ENCODE measurements at places on chromosomes 7 and 10.

DNA sequence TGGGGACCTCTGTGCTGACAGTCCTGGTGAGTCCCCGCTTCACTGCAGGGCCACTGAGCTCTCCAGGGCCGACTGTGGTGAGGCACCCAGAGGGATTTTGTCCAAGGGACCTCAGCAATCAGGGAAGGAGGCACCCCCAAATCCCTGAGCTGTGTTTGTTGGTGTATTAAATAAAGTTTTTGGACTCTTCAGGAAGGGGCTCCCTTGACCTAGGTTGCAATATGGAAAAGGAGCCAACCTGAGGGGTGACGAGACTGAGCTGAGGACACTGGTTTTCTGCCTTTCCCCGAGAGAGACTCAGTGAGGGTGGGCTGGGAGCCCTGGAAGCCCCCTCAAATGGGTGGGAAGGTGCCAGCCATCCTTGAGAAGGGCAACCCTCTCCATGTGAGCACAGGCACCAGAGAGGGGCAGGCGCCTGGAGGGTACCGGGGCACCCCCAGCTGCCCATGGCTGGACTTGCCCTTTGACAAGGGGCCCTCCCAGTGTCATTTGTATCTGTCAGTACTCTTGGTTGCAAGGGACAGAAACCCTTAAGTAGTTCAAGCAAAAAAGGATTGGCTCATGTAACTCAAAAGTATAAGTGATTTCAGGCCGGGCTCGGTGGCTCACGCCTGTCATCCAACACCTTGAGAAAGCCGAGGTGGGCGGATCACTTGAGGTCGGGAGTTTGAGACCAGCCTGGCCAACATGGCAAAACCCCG lies 72.8 kb downstream of the C10orf105 start:
- DNase-seq: no peak

DNA sequence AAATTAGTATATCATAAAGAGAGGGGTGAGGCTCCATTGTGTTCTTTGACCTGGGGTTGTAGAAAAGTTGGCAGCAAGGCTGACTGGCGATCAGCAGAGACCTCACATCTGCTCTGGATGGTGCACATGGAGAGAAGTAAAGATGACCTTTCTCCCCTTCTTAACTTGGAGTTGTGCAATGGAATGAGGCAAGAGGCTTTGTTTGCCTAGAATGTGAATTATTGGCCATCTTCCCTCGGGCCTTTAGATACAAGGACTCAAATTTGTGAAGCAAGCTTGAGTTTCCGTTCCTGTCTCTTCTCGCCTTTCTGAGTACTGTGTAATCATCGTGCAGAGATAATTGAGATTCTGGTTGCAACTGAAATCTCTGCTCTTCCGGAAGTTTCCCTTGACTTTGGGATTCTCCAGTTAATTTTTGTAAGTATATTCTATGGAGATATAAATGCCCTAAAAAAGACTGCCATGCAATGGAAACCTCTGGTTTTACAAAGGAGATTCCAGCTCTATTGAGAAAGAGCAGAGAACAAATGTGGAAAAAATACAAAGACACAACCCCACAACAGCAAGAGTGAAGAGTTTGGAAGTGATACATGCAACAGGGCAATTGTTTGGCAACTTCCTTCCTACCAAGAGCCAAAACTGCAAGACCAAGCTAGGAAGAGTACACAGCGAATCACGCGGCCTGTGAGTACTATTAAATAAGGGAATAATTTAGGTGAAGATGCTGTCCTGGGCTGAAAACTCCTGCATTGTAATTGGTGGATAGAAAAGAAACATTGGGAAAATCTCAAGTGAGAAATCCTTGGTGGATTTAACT lies 542.3 kb upstream of the NRP1 start:
- DNase-seq: no peak

DNA sequence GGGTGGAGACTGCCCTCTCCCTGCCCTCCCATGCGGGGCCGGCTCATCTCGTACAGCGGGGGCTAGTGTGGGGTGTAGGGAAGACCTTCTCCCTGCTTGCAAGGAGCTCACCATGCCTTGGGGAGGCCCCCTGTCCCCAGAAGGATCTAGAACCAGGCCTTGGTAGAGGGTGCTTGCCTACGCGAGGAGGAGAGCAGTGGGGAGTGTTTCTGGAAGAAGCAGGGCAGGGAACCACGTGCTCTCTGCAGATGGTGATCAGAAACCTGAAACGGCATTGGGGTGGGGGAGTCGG lies 2.7 kb downstream of the MAFK start:
- DNase-seq: no peak

DNA sequence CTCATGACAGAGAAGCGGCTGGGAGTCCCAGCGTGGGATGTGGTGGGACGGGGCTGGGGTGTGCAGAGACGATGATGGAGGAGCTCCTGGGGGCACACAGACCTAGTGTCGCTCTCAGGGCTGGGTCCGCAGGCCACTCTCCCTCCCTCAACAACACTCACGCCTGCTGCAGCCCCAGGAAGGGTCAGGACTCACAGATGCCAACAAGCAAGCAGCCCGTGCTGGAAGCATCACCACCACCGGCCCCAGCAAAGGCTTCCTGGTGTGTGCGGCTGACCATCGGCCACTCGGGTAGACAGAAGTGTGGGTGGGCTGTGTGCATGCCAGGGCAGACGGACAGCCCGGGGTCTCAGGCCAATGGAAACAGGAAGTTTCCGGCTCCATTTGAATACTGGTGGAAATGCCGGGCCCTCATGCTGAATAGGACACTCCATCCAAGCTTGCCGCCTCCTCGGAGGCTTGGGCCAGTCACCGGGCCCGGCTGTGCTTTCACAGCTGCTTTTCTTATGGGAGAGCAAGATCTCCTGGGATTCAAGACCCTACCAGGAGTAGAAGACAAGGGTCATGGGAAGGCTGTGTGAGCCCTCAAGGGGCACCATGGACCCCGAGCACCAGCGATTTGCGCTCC lies 178.1 kb downstream of the ELFN1 start:
- no peak for DNase-seq

DNA sequence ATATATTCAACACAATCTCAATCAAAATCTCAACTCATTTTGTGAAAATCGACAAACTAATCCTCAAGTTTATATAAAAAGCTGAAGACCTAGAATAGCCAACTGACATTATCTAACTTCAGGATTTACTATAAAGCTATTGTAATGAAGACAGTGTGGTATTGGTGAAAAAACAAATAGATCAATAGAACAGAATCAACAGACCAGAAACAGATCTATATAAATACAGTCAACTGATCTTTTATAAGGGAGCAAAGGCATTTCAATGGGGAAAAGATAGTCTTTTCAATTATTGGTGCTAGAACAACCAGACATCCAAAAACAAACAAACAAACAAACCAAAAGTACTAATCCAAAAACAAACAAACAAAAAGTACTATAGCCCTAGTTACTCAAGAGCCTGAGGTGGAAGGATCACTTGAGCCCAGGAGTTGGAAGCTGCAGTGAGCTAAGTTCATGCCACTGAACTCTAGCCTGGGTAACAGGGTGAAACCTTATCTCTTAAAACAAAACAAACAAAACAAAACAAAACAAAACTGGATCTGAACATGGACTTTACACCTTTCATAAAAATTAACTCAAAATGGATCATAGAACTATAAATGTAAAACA lies 26.6 kb upstream of the AKR1D1 start:
- no peak for DNase-seq

DNA sequence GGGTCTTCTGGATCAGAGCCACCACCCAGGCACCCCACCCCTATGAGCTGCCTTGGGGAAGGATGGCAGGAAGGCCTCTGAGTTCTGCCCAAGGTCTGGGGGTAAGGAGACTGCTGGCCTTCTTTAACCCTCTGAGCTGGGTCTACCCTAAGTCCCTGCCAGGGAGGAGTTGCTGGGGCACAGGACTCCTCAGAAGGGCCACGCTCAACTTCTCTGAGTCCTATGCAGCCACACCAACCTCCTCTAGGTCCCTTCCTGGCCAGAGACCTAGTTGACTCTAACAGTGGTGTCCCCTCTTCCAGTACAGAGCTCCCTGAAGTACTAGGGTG lies 2.6 kb upstream of the NEURL1 start:
- no peak for DNase-seq

DNA sequence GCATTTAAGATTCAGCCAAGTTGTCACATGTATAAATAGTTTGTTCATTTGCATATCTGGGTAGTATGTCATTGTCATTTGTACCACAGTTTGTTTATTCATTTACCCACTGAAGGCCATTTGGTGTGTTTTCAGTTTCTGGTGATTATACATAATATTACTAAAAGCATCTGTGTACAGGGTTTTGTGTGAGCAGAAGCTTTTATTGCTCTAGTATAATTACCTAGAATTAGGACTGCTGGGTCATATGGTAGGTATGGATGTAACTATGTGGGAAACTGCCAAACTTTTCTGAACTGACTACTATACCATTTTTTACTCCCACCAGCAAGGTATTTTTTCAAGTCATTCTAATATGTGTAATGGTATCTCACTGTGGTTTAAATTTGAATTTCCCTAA lies 584.0 kb upstream of the GHITM start:
- peak; percentile 41 for DNase-seq

DNA sequence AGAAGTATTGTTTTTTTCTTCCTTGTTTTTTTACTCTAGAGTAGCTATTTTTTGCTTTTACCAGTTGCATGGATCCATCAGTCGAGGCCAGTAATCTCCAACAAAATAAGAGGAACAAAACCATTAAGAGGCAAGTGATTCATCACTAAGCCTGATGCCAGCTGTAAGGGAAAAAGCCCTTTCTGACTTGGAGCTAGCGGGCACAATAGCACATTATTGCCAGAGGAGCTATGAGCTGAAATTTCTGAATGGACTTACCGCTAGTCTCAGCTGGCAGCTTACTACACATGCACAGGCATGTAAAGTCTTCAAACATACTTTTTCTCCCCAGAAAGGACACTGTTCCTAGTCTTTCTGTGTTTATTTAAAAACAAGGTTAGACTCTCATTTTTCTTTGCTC lies 41.6 kb upstream of the PTPRZ1 start:
- no peak for DNase-seq

GRCh38 chr10:42638821-42639270 lies 476 bp upstream of the ZNF33B start:
- DNase-seq: no peak

DNA sequence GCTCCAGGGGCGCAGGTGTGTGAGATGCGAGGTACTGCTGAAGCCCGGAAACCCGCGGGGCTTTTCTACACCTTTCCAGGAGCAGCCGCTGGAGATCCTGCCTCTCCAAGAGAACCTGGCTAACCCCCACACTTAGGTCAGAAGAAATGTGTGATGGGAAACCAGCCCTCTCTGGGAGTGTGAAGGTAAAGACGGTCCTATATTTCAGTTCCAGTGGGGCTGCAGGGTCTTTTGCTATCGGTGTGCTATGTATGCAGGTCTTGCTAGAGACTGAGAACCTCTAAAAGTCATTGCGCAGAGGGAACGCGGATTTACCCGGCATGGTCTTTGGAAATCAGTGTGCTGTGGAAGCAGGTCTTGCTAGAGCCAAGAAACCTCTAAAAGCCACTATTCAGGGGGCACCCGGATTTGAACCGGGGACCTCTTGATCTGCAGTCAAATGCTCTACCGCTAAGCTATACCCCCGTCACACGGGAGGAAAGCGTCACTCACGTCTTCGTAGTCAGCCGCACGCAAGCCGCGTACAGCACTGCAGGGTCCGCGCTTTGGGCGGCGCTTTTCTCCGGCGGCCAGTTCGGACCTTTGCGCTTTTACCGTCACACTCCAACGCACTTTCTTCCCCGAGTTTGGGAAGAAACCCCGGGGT lies 46.0 kb downstream of the ZNF777 start:
- peak; percentile 38 for DNase-seq

- DNase-seq: peak; percentile 39
Measured at GRCh38 chr10:3877211-3878000, 92.4 kb upstream of the KLF6 start.

- peak; percentile 13 for DNase-seq
Measured at GRCh38 chr7:39845006-39845405, 105.0 kb upstream of the CDK13 start.

- peak; percentile 10 for DNase-seq
Measured at GRCh38 chr7:149050941-149051340, 22.6 kb upstream of the PDIA4 start.
